ENCODE measurements at places on chromosomes 4 and X.

DNA sequence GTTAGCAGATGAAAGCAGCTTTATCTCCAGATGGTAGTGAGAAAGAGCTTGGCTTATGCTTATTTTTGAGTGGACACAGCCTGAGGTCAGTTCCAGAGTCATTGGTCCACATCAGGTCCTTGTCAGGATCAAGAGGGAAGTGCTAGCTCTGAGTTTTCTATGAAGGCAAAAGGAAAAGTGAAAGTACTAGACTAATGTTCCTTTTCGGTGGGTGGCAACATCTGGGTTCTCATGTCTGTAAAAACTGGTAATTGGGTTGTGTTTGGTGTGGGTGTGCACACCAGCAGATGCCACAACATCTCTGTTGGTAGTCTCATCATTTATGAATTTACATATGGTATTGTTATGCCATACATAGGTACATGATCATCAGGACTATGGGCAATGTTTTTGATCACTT lies 210.5 kb downstream of the PWWP3B start:
- DNase-seq, result no peak

DNA sequence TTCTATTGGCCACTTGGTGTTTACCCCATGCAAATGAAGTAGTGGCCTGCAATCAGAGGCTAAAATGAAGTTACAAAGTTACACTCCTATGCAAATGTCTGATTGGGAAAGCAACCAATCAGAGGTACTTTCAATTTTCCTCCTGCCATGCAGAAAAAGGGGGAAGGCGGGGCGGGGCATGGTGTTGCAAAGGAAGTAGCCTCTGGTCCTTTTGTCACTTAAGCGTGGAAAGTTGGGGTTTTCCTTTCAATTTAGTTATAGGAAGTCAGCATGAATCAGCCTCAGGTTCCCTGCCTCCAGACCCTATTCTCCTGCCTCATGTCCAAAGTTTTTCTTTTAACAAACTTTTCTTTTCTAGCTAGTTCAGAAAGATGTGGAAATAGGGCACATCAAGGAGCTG lies 69.3 kb downstream of the GPC4 start:
- DNase-seq, result no peak

DNA sequence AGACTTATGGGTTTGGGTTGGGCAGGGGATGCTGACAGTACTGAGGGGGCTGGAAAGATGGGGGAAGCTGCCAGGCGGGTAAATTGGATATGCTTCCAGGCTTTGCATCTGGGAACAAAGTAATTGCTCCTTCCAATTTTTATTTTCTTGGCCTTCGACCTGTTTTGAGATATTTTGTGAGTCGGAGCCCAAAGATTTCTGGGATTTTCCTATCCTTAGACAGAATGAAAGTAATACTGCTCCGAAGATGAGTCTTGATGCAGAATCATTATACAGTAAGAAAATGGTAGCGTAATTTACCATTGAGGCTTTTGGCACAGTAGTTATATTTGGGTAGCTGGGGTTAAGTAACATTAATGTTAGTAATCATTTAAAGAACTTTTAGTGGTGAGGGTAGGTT lies 1.4 kb downstream of the SMARCA5 start:
- no peak for DNase-seq

- DNase-seq, result no peak
These were observed 87.5 kb downstream of the EVC start for GRCh38 chr4:5798462-5798861.

DNA sequence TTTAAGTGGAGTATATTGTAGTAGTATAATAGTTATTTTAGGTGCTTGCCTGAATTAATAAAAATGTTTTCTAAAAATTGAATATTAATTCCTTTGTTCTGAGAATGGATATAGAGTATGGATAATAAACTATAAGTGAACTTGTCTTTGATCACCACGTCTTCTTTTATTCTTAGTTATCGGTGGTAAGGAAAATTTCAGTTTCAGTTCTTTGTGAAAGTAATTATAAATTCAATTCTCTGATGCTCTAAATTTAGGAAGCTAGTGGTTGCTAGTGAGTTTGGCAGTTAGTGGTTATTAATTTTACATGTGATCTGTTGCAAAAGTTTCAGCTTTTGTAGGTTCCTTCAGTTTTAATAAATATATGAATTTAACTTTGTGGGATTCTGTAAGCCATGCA lies 30.8 kb downstream of the MRPL1 start:
- peak; percentile 11 for DNase-seq

DNA sequence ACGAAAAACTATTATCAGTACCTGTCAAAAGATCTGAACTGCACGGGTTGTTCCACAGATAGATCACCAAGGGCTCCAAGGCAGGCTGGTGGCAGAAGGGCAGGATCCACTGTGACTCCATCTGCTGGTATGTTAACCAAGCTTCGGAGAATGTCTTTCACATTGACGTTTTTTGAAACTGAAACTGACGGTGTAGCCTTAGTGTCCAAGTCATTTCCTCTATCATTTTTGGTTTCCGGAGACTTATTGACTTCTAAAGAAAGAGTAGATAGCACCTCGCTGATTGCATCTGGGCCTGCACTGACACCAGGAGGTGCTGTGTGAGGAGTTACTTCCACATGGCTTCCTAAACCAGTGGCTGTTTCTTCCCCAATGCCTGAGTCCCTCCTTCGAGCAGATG lies 186.9 kb downstream of the LRBA start:
- DNase-seq, result no peak

DNA sequence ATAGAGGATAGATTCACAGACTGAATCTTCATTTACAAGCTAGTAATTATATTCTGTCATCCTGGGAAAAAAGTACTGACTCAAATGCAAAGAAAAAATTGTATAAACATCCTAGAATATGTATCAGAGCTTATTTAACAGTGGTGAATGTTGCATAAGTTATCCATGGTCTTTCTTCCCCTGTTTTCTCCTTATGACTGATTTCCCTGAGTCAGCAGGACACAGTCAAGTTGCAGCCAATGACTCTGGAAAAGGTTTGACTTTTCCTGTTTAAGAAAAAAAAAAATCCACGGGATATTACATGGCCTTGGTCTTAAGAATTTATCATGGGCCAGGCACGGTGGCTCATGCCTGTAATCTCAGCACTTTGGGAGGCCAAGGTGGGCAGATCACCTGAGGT lies 36.5 kb downstream of the INPP4B start:
- no peak for DNase-seq

DNA sequence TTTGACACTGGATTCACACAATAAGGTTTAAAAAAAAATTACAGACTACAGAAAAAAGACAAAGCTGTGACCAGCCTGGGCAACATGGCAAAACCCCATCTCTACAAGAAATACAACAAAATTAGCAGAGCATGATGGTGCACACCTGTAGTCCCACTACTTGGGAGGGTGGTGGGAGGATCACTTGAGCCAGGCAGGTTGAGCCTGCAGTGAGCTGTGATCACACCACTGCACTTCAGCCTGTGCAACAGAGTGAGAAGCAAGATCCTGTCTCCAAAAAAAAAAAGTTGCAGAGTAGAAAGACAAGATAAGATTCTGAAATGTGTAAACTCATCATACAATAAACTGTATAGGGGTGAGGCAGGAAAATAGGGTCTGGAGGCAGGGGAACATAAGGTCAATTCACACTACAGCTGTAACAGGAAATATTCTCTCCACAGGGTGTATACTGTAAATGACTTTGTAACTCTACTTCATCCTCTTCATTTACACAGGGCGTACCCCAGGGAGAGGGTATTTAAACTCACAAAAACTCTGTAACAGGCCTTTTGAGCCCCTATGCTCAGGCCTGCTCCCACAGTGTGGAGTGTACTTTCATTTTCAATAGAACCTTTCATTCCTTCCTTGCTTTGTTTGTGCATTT lies 112.6 kb upstream of the MAPK10 start:
- DNase-seq, result no peak

DNA sequence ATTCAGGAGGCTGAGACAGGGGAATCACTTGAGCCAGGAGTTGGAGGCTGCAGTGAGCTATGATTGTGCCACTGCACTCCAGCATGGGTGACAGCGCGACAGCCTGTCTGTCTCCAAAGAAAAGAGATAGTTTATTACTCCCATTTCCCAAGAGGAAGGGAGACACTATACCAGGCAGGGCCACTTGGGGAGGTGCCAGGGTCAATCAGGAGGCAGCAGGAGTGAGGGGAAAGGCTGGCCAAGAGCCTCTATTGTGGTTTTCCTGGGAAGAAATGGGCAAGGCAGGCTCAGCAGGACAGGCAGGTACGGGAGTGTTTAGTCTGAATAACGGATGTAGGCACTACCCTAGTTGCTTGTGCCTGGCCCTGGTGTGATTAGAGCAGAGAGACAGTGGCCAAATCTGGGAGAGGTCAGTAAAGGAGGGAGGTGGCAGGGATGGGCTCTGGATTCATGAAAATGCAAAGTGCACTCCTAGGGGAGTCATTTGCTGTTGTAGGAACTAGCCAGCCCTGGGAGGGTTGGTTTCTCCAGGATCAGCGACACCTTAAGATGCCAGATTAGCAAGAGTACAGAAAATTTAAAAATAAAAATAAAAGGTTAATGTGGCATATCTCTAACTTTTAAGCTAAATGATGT lies 20.2 kb upstream of the CDKN2AIP start:
- no peak for DNase-seq

DNA sequence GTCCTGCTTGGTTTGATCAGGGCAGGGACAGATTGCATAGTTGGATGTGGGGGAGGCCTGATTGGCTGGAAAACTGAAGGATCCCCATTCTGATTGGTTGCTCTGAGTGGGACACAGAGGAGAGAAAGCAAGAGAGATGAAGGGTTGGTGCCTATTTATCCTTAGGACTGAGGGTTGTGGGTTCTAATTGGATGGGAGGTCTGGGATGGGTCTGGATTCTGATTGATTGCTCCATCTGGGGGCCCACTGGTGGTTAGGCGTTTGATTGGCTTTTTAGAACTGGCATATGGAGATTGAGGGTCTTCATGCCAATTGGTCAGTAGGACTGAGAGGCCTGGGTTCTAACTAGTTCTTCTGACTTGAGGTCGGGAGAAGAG lies 644 bp upstream of the EBP start:
- no peak for DNase-seq

DNA sequence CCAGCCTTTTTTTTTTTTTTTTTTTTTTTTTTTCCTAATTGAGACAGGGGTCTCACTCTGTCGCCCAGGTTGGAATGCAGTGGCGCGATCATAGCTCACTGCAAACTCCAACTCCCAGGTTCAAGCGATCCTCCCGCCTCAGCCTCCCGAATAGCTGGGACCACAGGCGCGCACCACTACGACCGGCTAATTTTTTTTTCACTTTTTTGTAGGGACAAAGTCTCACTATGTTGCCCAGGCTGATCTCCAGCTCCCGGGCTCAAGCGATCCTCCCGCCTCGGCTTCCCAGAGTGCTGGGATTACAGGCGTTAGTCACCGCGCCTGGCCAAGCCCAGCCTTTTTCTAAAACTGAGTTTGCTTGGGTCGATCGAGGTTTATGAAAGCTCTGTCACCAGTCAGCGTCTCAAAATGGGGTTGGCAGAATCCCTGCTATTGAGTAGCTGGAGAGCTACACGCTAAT lies 1.3 kb upstream of the OTUD5 start:
- DNase-seq, result no peak

DNA sequence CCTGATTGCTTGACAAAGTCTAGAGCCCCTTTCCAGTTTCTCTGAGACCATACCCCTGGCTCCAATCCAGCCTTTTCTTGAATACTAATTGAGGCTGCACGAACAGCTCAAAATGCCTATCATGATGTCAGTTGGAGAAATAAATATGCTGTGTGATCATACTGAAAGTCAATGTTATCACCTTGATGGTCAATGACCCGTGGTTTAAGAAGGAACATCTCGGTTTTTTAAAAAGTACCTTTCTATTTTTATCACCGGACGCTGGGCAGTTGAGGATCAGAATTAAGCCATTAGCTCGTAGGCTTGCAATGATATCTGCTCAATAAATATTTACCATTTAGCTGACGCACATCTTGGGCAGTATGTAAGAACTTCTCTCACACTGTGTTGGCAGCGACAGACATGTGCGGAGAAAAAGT lies 852 bp upstream of the WDR44 start:
- no peak for DNase-seq

- no peak for DNase-seq
These were observed 361.3 kb downstream of the OPHN1 start for GRCh38 chrX:68072041-68072440.

DNA sequence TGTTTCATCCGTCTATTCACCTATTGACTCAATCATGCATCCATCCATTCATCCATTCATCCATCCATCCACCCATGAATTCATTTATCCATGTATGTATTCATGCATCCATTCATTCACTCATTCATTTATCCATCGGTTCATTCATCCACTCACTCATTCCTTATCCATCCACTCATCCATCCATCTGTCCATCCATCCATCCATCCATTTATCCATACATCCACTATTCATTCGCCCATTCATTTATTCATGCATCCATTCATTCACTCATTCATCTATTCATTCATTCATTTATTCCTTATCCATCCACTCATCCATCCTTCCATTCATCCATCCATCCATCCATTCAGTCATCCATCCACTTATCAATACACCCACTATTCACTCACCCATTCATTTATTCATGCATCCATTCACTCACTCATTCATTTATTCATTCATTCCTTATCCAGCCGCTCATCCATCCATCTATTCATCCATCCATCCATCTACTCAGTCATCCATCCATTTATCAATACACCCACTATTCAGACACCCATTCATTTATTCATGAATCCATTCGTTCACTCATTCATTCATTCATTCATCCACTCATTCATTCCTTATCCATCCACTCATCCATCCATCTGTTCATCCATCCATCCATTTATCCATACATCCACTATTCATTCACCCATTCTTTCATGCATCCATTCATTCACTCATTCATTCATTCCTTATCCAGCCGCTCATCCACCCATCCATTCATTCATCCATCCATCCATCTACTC lies 11.2 kb downstream of the P2RY8 start:
- DNase-seq, result no peak

Data from NAMALWA (cell line).